MG63 (cell line): ENCODE measurements at places on chromosomes 5 and 9. TPM values are rescaled to one million over a fixed set of nuclear protein-coding genes. Genes with fewer than 3 reads are reported as not detected.

GRCh38 chr5:124593952-124594351 lies 152.5 kb downstream of the ZNF608 start:
- no peak for DNase-seq

GRCh38 chr5:31343946-31344345 lies 150.5 kb downstream of the CDH6 start:
- DNase-seq = no peak

GRCh38 chr5:157279605-157280239 lies 13.8 kb downstream of the CYFIP2 start:
- no peak for DNase-seq

DNA sequence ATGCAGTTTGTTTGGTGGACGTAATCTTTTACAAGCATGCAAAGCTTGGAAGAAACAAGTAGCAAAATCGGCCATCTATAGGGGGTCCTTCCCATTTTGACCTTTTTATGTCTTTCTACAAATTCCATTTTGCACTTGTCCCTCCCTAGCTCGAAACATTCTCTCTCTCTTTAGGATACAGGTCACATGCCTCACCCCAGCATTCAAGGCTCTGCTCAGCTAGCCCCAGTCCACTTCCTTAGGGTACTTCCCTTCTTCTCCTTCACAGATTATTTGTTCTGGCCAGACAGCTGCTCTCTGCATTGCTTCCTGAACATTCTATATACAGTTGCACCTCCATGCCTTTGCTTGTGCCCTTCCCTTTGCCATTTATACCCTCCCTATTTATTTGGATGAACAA lies 31.7 kb upstream of the TRIM14 start:
- no peak for DNase-seq

- DNase-seq = no peak
These were observed 42.9 kb downstream of the CDK5RAP2 start for GRCh38 chr9:120536949-120537640.

NRG2 gene
- 0.94 and 2.8 TPM in 2 replicates for total RNA-seq

MEGF9 gene
- total RNA-seq = 2.7 and 4.1 TPM in 2 replicates

DNA sequence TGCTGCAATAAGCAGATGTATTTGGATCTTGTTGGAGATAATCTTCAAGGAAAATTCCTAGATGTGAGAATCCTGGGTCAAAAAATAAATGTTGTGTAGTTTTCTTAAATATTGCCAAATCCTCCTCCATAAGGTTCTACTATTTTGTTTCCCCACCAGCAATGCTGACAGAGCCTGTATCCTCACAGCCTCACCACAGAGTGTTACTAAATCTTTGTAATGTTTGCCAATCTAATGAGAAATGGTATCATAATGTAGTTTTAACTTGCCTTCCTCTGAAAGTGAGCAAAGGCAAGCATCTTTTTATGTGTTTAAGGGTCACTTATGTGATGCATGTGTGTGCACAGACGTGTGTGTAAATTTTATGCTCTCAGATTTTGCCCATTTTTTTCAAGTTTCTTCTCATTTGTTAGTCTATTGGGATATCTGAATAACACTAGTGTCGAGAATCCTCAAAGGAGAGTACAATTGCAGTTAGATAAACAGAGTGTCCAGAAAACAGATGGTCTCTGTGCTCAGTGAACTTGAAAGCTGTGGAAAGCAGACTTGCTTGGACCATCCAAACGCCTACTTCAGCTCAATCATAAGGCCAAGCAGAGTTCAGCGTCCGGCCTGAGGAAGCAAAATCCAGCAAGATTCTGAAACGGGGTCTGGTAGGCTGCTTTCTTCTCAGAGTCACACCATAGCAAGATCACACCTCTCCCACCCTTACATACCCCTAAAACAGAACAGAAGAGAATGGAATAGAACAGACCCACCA lies 35.7 kb upstream of the UGT3A1 start:
- no peak for DNase-seq

NXNL2 gene
- not detected in 2 replicates for total RNA-seq

DNA sequence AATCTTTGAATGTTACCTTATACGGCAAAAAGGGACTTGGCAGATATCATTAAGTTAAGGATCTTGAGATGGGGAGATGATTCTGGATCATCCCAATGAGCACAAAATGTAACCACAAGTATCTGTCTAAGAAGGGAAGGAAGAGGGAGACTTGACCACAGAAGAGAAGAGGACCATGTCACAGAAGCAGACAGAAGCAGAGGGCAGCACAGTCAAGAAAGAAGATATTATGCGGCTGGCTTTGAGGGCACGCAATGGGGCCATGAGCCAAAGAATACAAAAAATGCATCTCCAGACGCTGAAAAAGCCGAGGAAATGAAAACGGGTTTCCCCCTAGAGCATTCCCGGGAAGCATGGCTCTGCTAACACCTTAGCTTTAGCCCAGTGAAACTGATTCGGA lies 225.3 kb downstream of the NR2F1-AS1 start:
- DNase-seq = peak; percentile 36

- DNase-seq = no peak
These were observed 132.1 kb upstream of the SLC30A5 start for GRCh38 chr5:68961762-68962161.

PCDHA13 gene
- not detected in 2 replicates for total RNA-seq
